ENCODE measurements at places on chromosomes 12 and 14. TPM values are rescaled to one million over a fixed set of nuclear protein-coding genes. Genes with fewer than 3 reads are reported as not detected.

KERA gene
- total RNA-seq: not detected

KRT82 gene
- not detected for total RNA-seq

PLEKHG7 gene
- total RNA-seq: not detected

INSM2 gene
- not detected for total RNA-seq

CDCA3 gene
- total RNA-seq: 122 TPM

SLC38A2 gene
- total RNA-seq: 216 TPM

GPR84 gene
- total RNA-seq: 0.33 TPM

PPP4R3A gene
- 134 TPM for total RNA-seq

CFAP73 gene
- 0.37 TPM for total RNA-seq

PTHLH gene
- total RNA-seq: not detected

AP1G2 gene
- 333 TPM for total RNA-seq

SERPINA9 gene
- total RNA-seq: not detected

GALNT16 gene
- total RNA-seq: not detected

TRPV4 gene
- 0.17 TPM for total RNA-seq

MANSC1 gene
- 0.25 TPM for total RNA-seq

TAS2R43 gene
- total RNA-seq: 1.7 TPM

Data from activated CD4-positive, alpha-beta T cell treated with anti-CD3 and anti-CD28 coated beads, Interleukin-2, amount 10 ng/mL, durations not matched to agents 7 days and 5 days (primary cell).